Naive thymus-derived CD4-positive, alpha-beta T cell (primary cell): ENCODE measurements at places on chromosomes 2 and 18. TPM values are rescaled to one million over a fixed set of nuclear protein-coding genes. Genes with fewer than 3 reads are reported as not detected.

GRCh38 chr18:7232218-7232617, 1.3 kb downstream of the LRRC30 start:
- no peak for DNase-seq

Gene IFT172
- 30.5 TPM for total RNA-seq

Gene CRACDL
- 1.9 TPM for total RNA-seq

Gene TBC1D8
- total RNA-seq: 2.2 TPM

GRCh38 chr2:141529659-141530058, 601.2 kb downstream of the LRP1B start:
- DNase-seq: no peak

- DNase-seq: no peak
Observed at GRCh38 chr2:205714058-205714776, 31.9 kb downstream of the NRP2 start.
